ENCODE measurements at places on chromosomes 6 and 20. TPM values are rescaled to one million over a fixed set of nuclear protein-coding genes. Genes with fewer than 3 reads are reported as not detected.

DNA sequence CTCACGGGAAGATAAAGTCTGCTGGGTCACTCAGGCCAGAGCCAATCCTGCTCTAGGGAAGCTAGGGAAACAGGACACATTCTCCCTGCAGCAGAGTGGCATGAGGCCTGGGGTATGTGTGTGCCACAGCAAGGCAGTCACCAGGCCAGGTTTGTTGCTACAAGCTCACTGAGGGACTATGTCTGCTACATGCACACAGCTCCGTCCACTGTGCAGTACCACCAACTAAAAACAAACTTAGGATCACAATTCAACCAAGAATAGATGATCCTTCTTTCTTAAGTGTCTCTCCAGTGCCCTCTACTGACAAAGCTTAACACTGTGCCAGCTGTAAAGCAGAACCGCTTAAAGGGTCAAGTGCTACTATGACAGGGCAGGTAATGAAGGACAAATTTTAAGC is 192.5 kb downstream of the PTPRK start:
- peak; percentile 21 for DNase-seq

DNA sequence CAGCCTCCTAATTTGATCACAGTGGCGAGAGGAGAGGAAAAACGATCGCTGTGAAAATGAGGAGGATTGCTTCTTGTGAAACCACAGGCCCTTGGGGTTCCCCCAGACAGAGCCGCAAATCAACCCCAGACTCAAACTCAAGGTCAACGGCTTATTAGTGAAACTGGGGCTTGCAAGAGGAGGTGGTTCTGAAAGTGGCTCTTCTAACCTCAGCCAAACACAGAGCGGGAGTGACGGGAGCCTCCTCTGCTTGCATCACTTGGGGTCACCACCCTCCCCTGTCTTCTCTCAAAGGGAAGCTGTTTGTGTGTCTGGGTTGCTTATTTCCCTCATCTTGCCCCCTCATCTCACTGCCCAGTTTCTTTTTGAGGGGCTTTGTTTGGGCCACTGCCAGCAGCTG is 28.7 kb downstream of the SAYSD1 start:
- DNase-seq, result no peak

GRCh38 chr6:53189554-53189953 is 40.9 kb upstream of the GCM1 start:
- DNase-seq, result no peak

The OVOL2 gene
- total RNA-seq, result 27.6 TPM

DNA sequence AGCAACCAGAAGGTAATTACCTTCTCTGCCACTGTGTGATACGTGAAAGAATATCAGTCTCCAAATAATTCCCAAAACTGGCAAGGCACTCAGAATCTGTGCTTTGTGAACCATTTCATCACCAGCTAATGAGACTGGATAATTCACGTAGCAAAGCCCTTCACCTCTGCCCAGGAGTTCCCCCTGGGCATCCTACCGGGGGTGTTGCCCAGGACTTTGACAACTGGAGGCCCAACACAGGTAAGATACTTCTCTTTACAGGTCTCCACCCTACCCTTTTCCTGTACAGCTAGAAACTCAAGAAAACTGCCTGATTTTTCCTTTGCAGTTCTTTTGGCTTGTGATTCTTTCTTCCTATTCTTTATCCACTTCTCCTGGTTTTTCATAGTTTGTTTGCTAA is 2.7 kb upstream of the CD24 start:
- DNase-seq, result no peak

DNA sequence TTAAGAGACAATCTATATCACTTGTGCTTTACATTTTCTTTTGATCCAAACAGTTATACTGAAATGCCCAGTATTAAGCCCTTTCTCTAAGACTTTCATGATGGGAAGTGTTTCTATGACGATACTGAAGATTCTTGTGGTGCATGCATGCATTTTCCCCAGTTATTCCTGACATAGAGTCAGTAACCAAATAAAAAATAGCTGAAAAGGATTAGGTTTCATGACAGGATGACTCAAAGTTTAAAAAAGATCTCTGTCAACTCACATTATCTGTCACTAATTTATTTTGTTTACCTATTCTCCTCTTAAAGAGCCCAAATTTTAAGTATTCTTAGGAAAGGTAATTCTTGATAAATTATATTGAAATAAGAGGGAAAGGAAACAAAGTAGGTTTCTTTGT is 98.4 kb downstream of the SESN1 start:
- DNase-seq, result no peak

The ANKS1A gene
- total RNA-seq, result 9.5 TPM

The OR2B6 gene
- total RNA-seq, result not detected

GRCh38 chr6:42740725-42741124 is 5.2 kb downstream of the TBCC start:
- no peak for DNase-seq

- no peak for DNase-seq
Measured at GRCh38 chr6:112225691-112226090, 28.7 kb downstream of the LAMA4 start.

GRCh38 chr6:145012039-145012662 is 723.2 kb downstream of the EPM2A start:
- peak; percentile 12 for DNase-seq

The ZBTB46 gene
- total RNA-seq, result 2.0 TPM

- DNase-seq, result no peak
Measured at GRCh38 chr6:16618962-16619361, 142.3 kb downstream of the ATXN1 start.

GRCh38 chr6:135782546-135782945 is 69.0 kb upstream of the PDE7B start:
- no peak for DNase-seq

- no peak for DNase-seq
Measured at GRCh38 chr6:139542351-139542750, 167.9 kb upstream of the CITED2 start.

DNA sequence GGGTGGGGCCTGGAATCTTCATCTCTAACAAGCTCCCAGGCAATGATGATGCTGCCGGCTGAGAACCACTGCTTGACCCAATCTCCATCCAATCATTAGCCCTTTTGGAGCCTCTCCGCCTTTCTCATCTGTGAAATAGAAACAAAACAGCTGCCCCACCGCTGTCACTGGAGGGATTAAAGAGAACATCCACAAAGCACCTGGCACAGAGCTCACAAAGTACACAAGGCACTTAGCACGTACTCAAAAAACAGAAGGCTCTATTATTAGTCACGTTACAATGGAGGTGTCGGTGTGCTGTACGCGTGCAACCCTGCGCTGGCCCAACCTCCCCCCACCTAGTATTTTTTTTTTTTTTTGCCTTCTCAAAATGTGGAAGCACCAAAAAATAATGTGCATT is 213.5 kb upstream of the ARID1B start:
- DNase-seq, result peak; percentile 11

GRCh38 chr20:42739683-42740082 is 450.0 kb downstream of the PTPRT start:
- no peak for DNase-seq

The IL17A gene
- total RNA-seq, result not detected

The ZNF322 gene
- 13.7 TPM for total RNA-seq

The BHLHE23 gene
- not detected for total RNA-seq

The KIFC1 gene
- total RNA-seq, result 0.26 TPM

GRCh38 chr6:24117021-24117420 is 9.0 kb upstream of the NRSN1 start:
- DNase-seq, result peak; percentile 27

DNA sequence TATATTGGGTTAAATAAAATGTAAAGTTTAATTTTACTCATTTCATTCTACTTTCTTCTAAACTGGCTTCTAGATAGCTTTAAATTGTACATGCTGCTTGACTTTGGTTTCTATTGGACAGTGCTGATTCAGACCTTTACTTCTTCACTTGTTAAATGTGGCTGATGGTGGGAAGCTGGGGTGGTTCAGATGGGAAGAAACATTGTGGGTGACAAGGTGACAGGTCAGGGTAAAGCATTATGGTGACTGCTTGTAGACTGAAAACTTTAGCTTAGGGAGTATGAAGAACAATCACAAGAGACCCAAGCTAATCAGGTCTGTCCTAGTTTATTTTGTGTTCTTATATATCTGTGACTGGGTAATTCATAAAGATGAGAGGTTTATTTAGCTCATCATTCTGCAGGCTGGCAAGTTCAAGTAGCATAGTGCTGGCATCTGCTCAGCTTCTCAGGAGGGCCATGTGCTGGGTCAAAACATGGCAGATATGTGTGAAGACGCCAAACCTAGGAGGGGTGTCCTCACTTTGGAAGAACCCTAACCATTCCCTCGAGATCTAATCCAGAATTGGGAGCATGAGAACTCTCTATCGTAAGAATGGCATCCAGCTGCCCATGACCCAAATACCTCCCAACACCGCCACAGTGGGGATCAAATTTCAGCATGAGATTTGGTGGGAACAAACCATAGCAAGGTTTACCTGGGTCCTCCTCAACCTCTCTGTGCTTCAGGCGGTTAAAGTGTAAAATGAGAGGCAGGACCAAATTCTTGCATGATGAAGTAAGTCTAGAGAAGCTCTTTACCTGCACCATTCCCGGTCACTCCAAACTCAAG is 102.8 kb downstream of the FYN start:
- no peak for DNase-seq

DNA sequence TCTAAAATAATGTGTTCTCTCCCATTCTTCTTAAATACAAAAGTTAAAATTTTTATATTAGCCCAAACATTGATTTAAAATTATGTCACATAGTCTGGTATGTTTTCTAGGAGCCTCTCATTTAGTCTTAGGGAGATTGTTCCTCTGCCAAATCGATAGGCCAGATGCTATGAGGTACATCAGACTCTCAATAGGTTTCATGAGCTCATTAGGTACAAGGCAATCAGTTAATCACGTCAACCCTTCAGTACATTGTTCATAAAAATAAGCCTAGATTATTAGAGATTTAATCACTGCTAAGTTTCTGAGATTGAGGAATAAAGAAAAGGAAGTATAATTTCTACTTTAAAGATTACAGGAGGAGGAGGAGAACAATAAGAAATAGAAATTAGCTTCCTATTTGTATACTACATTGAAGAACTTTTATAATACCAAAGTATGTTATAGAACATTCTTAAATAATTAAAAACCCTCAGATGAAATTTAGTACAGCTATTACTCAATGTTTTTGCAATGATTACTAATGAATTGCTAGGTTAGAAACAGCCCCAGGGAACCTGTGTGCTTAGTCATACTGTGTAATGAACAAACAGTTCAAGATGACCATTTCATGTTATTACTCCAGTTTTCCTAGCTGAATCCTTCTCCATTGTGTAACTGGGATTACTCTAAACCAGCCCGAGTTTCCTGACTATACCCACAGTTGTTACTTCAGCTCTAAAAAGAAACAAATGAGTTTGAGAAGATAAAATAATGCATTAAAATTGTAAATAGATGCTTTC is 117.0 kb downstream of the BMP5 start:
- peak; percentile 99 for DNase-seq

DNA sequence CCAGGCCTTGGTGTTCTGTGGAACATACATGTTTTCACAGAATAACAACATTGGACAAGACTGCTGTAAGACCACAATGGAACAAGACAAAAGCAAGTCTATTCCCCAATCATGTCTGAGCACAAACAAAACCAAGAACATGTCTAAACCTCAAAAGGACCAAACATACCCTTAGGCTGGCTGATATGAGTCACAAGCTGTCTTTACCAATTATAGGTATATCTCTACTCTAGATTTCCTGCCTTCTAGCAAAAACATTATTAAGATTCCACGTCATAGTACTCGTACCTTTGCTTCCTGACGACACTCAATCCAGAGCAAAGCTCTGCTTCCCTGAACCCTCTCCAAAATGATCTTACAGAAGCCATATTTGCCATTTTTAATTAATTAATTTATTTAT is 15.4 kb upstream of the L3MBTL1 start:
- DNase-seq, result peak; percentile 98

- peak; percentile 25 for DNase-seq
Measured at GRCh38 chr20:34472246-34472925, 43.8 kb upstream of the DYNLRB1 start.

DNA sequence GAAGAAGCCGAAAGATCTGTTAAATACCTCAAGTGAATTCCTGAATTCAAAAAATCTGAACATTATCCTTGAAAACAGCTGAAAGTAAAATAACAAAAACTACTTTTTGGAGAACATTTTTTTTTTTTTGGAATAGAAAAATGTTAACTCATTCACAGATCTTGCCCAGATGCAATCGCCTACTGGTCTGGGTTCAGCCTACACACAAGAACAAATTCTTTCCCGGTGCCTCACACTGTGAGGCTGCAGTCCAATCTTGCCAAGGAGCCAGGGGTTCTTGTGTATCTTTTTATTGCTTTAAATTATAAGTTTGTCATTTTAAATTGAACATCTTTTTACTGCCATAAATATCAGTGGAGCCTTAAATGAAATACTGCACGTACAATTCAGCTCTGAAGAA is 41.2 kb upstream of the TMEM200A start:
- DNase-seq, result peak; percentile 23

GRCh38 chr20:3846378-3846739 is 275 bp upstream of the MAVS start:
- DNase-seq, result no peak

- no peak for DNase-seq
Measured at GRCh38 chr20:44436393-44436792, 39.3 kb upstream of the TTPAL start.

- DNase-seq, result no peak
Measured at GRCh38 chr6:145960918-145961589, 3.1 kb downstream of the SHPRH start.
